CD4-positive, alpha-beta T cell treated with Interleukin-21 for 1 hour (primary cell): ENCODE measurements at places on chromosomes 5 and 9.

DNA sequence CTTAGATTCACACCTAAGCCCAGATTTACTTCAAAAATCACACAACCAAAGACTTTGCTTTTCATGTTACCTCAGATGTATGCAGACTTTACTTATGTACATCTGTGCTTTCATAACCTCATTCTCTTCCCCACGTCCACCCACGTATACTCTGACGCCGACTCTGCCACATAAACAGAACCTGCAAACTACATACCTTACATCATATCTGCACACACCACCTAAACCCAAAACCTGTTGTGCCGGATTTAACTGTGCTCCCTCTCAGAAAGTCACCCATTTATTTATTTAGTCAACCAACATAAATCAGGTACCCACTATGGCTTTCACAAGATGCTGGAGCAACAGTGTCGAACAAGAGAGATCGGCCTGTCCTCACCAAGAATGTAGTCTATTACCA is 1.0 kb upstream of the DPYSL3 start:
- DNase-seq: no peak

DNA sequence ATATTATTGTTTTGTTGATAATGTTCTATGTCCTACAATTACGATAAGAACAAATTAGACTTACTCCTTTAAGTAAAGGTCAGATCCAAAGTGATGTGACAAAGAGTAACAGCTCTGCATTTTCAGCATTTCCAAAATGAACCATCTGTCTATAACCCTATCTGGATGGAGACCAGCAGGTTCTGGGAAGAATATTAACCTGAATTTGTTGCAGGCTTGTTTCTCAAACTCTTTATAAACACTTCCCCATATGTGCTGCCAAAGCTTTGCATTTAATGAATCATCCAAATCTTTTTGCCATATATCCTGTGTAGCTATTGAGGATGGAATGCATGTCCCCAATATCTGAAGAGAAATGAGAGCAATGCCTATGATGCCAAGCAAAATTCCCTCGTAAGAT is 198.9 kb upstream of the SLC27A6 start:
- no peak for DNase-seq

DNA sequence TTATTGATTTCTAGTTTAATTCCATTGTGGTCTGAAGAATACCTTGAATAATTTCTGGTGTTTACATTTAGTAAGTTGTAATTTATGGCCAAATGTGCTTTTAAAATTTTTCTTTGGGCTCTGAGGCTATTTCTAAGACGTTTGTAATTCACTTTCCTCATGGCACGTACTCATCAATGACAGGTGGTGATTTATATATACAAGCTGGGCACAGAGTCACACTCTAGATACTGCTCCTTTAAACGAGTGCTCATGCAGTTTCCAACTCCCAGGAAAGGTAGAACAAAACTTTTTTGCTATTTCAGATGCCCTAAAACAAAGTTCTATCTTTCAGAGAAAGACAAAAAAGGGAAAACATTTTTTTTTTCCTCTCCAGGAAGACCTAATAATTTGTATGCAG is 146.9 kb downstream of the AUH start:
- DNase-seq: no peak

DNA sequence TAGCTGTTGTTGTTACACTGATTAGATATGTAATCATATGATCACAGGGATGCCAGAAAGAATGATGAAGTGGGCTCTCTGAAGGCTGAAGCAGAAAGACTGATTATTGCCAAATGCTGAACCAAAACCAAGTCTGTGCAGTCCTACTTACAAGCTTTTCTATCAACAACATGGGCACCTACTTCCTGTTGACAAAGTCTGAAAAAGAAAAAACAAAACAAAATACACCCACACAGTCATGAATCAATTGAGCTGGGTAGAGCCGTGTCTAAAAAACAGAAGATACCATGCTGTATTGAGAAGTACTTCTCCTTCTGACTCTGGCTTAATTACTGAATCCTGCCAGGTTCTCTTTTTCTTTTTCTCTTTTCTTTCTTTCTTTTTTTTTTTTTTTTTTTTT is 363.4 kb downstream of the RAB3C start:
- no peak for DNase-seq
